A673 (cell line): ENCODE measurements at places on chromosomes 3 and 15.
A peak's percentile ranks its signal among the peaks of the same experiment; 100 is the strongest.

- no peak for DNase-seq
Measured at GRCh38 chr3:71854706-71855105, 69.8 kb upstream of the PROK2 start.

DNA sequence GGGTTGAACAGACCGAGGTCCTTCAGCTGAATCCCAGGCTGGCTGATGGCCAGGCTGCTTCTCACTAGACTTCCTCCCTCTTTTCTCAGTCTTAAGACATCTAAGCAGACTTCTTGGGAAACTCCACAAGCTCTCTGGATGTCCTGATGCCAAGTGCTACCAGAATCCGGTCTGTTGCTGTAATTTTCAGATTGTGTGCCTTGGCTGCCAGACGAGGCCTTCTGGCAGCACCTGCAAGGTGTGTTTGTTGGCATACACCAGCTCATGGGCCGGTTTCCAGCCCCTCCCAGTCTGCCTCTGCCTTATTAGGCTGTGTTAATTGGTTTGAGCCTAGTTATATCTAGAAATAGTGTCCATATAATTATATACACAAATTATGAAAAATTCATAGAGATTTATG, 120.6 kb downstream of the TNIK start:
- DNase-seq = no peak

GRCh38 chr3:89957451-89957850, 850.0 kb downstream of the EPHA3 start:
- DNase-seq = no peak

GRCh38 chr3:2967871-2968270, 142.3 kb downstream of the IL5RA start:
- DNase-seq = no peak

DNA sequence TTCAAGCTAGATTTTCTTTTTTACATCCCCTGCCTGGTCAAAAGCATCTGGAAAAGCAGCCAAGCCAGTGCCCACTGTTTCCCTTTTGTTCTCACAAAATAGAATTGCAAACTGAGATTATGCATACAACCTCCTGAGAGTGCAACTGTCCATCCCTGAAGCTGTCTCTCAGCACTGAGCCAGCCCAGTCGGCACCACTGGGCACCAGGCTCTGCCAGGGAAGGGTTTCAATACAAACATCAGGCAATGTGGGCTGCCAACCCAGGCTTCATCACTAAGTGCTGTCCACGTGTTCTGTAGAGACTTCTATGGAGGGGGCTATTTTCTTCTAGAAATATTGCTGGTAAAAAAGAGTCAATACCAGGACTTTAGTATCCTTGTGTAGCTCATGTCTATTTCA, 356.3 kb upstream of the TBL1XR1 start:
- no peak for DNase-seq

DNA sequence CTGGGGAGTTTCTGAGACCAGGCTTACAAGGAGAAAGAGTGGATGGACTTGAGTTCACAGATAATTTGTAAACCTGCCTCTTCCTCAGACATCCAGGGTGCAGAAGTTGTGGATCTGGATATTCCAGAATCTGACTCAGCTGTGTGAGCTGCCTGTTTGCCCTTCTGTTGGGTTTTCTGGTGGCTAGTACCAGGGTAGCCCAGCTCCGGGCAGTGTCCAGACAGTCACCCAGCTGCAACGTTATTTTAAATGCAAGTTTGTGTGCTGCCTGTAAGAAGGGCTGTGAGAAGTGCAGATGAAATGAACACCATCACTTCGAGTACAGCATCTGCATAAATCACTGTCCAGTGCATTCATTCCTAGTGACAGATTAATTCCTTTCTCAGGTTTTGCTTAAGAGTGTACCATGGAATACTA, 1053.0 kb downstream of the TUSC7 start:
- DNase-seq = no peak

DNA sequence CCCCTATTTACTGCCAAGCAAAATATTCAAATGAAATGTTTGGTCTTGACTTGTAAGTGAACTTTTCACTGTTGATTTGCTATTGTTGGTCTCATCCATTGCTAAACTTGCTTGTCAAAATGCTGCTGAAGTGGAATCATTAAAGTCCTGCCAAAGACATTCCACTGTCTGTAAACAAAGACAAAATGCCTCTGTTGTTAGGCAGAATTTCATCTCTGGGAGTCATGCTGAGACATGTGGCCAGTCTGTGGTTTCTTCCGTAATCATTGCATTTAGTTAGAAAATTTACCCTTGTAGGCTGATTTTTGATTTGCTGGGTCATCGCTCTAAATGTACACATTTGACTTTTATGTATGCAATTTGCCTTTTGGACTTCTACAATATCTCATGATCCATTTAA, 577.7 kb downstream of the MECOM start:
- DNase-seq = no peak

GRCh38 chr3:185021256-185021655, 131.6 kb downstream of the C3orf70 start:
- no peak for DNase-seq

DNA sequence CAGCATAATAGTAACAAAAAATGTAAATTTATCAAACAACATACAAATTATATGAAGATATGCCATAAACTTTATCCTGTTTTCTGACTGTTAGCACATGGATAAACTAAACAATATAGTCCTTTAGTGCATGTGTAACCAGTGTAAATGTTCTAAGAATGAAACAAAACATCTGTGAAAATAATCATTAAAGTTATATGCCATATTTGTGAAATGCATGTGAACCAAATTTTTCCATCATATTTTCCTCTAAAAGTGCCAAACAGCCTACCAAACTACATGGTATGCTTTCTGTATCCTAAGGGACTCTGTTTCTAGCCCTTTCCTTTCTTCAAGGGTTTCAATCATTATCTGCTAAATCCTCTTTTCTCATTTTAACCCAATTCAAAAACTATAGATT, 23.9 kb upstream of the RSL24D1 start:
- DNase-seq = no peak

DNA sequence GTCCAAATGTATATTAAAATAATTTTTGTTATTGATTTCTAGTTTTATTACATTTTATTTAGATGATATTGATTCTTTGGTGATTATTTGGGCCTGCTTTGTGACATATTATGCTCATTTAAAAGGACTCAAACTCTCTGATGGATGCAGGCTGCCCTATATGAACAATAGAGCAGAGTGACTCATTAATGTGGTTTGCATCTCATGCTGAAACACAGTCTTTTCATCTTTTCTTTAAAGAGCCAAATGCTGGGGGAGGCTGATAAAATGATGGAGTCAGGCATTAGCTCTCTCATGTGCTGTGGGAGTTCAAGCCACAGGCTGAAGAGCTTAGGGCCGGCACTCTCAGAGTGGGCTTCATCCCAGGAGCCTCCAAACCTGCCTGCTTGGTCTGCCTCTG, 7.2 kb downstream of the PLA1A start:
- DNase-seq = no peak

GRCh38 chr3:101862416-101863165, 13.3 kb downstream of the NFKBIZ start:
- DNase-seq = no peak

GRCh38 chr15:51302480-51302879, 35.9 kb downstream of the CYP19A1 start:
- no peak for DNase-seq

- DNase-seq = no peak
Measured at GRCh38 chr15:58583171-58583908, 151.5 kb downstream of the LIPC start.

DNA sequence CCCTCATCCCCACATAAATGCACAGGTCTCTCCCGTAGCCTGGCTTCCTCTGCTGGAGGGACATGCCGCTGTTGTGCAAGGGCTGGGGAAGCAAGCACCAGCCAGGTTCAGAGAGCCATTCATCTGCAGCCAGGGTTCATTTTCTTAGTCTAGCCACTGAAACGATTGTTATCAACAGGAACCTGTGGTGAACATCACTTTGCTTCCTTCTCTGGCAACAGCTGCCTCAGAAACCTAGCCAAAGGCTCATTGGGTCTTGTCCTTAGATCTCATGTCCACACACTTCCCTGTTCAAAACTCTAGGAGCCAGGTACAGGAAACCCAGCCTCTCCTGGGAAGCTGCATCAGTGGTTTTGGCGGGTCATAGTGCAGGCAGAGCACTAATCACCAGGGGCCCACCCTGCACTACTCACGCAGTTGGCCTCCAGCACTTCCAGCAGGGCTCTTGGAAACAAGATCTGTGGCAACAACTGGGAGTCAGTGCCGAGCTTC, 47.0 kb downstream of the OXNAD1 start:
- no peak for DNase-seq

DNA sequence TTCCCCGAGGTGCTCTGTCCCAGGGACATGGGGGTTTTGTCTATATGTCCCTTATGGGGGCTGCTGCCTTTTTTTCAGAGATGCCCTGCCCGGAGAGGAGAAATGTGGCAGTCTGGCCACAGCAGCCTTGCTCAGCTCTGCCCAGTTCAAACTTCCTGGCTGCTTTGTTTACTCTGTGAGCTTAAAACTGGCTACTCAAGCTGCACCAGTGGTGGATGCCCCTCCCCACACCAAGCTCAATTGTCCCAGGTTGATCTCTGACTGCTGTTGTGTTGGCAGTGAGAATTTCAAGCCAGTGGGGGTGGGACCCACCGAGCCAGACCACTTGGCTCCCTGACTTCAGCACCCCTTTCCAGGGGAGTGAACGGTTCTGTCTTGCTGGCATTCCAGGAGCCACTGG, 188.9 kb downstream of the STXBP5L start:
- DNase-seq = no peak

GRCh38 chr3:58274027-58274614, 31.9 kb upstream of the RPP14 start:
- DNase-seq = no peak

- DNase-seq = no peak
Measured at GRCh38 chr3:162721736-162722135, 1225.1 kb downstream of the OTOL1 start.

DNA sequence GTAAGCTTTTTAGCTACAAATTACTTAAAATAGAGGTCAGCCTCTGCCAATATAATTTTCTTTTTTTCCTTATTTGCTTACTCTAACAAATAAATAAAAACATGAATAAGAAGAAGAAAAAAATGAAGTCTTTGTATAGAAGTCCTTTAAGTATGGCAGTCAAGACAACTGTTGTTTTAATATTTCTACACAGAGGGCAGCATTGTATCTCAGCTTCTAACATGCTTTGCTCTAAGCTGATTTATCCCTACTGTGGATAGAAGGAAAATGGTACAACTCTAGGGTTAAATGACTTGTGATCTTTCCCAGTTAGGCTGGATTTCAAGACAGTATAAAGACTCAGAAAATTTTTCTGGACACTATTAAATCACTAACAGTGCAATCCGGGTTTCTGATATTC, 104.3 kb upstream of the MEIS2 start:
- DNase-seq = peak; percentile 2

GRCh38 chr3:161452179-161452578, 44.4 kb upstream of the OTOL1 start:
- no peak for DNase-seq

DNA sequence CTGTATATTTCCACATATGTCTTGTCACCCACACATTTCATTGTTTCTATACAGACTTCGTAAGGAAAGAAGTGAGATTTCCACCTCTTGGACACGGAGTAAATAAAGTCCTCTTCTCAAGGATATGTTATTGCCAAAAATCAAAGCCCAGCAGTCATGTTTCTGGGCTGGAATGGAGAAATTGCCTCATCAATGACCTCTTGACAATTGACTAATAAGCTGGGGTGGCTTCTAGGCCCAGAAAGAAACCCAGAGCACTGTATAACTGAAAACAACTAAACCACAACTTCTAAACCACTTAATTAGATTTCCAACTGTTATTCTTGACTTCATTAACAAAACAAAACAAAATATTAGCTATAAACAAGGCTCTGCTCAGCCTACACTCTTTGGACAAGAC, 56.4 kb upstream of the SLC24A5 start:
- no peak for DNase-seq

- peak; percentile 61 for DNase-seq
Measured at GRCh38 chr3:107676469-107677309, 153.9 kb downstream of the BBX start.

DNA sequence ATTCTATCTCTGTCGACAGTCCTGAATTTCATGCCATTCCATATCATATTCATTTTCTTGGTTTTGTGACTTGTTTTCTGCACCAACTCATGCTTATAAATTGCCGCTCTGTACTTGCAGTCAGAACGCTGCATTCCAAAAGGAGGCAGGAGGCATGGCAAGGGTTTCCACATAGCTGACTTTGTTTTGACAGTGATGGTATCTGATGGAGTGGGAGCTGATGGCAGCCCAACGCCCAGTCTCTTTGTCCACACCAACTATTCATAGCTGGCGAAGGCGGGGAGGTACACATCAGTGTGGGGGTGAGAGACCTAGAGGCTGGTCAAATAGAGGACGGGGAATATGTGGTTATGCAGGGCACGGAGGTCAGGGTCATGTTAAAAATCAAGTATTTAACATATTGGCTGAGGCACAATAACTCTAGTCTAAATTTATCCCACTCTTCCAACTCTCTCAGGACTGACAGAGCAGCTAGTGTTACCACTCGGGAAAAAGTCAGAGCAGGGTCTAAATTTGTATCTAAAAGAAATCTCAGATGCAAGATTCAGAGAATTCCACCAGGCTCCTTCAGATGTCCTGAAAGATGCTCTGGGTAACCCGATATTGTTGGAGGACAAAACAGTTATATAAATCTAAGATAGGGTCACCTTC, 67.8 kb upstream of the ATP13A3 start:
- DNase-seq = no peak

- peak; percentile 23 for DNase-seq
Measured at GRCh38 chr15:59751552-59752413, 62.7 kb upstream of the BNIP2 start.

DNA sequence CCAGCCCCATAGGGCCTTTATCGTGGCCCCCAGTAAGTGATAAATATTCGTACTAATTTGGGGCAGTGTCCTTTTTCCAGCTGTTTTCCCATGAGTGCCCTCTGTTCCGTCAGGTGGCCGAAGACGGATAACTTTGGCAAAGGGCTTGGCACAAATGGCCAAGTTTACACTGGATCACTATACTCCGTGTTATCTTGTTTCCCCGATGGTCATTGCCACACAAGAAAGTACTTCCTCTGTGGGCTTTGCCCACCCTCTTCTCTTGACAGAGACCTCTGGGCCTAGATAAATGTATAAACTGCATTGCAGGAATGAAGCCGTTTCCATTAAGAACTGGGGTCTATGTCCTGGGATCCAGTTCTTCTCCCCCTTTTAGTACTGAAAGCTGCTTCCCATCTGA, 39.1 kb downstream of the SMAD3 start:
- no peak for DNase-seq
